ENCODE measurements at places on chromosomes 2 and 18.

DNA sequence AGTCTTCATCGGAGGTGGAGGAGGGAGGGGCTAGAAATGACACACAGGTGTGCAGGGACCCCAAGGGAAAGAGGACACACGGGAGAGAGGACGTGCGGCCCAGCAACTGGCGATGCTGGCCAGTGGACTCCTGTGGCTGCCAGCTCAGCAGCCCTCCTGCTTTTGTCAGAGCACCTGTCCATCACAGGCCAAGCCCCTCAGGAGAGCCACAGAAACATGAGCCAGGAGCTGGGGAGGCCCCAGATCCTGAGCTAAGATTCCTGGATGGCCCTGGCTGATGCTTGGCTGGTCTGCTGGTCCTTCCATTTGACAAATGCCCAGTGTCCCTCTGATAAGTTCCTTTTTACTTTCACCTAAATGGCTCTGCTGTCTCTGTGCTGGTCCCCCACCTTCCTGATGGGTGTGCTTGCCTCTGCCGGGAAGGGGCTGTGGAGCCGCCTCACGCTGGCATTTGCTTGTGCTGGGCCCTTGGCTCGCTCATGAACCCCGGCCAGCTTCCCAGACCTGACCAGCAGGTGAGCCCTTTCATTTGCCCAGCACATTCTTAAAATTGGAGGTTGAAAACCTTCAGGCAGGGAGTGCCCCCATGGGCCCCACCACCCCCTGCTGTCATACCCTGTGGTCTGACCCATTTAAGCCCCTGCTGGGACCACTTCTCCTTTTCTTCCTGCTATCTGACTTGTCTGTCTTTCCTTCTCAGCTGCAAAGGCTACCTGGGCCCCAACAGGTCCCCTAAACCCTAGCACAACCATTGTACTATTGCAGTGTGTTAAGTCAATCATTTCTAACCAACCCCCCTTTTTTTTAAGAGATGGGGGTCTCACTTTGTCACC, 37.3 kb downstream of the CYP27C1 start:
- no peak for DNase-seq

GRCh38 chr2:96900237-96900636, 30.4 kb upstream of the SEMA4C start:
- no peak for DNase-seq

DNA sequence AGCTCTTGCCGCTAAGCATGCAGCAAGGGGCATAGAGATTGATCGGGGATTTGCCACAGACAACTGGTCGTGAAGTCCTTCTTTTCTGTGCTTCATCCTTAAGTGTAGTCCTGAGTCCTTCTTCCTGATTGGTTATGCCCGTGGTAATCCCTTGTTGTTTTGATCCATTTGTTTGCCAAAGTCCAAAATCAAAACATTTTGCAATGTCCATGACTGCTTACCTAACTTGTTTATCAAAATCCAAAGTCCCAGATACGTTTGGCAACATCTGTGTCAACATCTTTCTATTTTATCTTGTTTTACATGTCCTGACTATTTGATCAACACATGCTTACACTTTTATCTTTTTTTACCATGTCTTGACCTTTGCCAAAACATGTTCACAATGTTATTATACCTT, 229.0 kb upstream of the ZNF804A start:
- DNase-seq = no peak

DNA sequence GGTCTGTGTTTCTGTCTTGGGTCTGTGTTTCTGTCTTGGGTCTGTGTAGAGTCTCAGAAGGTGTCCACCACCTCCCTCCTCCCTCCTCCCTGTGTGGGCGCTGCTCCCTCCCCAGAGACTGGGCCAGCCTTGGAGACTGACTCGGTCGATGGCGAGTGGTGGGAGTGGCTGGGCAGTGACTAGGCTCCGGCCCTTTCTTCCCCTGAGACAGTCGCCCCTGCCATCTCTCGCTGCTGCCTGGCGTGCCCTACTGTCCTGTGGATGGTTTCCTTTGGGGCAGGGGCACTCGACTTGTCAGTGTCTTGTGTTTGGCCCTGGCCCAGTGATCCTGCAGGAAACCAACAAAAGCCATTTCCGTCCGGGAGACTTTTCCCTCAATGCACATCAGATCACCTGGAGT, 215.8 kb downstream of the NDUFA10 start:
- no peak for DNase-seq

GRCh38 chr2:215403441-215404347, 32.2 kb downstream of the FN1 start:
- DNase-seq = peak; percentile 27

GRCh38 chr18:31398191-31398590, 21.6 kb downstream of the DSG4 start:
- DNase-seq = no peak

DNA sequence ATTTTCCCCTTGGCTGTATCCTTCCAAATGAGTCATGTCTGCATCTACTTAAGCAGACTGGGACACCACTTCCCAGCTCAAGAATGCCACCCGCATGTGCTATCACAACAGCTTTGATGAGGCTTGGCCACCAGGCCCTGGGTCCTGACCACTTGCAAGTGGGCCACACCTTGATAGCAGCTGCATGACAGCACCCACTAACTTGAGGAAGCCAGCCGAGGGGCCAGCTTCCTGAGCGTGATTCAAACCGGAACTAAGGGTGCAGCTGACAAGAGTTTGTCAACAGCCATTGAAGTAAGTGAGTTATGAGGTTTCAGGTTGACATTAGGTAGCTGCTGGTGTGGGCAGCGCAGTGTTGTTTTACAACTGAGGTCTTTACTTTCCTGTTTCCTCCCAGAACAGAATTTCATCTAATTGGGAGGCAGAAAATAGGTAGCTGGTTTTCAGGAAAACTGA, 54.4 kb downstream of the EPHA4 start:
- peak; percentile 51 for DNase-seq

GRCh38 chr2:20314562-20315501, 35.8 kb downstream of the PUM2 start:
- no peak for DNase-seq

- DNase-seq = no peak
These were observed 74.0 kb upstream of the BCL2L11 start for GRCh38 chr2:111046670-111047069.

GRCh38 chr2:9774266-9774665, 69.0 kb upstream of the TAF1B start:
- no peak for DNase-seq

- no peak for DNase-seq
These were observed 802.1 kb upstream of the FAM98A start for GRCh38 chr2:34401186-34401585.

DNA sequence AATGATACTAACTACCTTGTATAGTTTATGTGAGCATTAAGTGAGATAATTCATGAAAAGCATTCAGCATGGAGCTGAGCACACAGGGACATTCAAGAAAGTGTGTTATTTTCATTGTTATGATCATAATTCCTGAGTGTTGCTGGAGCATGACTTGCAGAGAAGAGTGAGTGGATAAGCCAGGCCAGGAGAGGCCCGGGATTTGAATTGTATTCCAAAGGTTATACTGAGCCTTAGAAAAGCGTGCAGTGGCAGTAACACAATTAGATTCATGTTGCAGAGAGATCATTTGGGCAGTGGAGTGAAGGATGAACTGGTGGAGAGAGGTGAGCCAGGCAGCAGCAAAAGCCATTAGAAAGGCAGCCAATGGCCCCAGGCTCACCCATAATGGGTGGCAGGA, 142.9 kb upstream of the SH3BP4 start:
- no peak for DNase-seq

DNA sequence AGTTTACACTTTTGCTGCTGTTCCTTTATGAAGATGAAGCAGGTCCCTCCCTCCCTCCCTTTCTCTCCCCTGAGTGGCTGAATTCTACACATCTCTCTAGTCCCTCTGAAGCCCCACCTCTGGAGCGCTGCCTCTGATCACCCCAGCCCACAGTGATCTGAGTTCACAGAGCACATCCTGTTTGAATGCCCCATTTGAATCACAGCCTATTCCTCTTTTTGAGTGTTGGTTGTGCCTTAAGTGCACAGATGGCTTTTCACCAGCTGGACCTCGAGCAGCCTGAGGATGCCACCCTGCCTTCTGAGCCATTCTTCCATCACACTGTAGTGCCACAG, 87.1 kb downstream of the ITGB1BP1 start:
- no peak for DNase-seq

DNA sequence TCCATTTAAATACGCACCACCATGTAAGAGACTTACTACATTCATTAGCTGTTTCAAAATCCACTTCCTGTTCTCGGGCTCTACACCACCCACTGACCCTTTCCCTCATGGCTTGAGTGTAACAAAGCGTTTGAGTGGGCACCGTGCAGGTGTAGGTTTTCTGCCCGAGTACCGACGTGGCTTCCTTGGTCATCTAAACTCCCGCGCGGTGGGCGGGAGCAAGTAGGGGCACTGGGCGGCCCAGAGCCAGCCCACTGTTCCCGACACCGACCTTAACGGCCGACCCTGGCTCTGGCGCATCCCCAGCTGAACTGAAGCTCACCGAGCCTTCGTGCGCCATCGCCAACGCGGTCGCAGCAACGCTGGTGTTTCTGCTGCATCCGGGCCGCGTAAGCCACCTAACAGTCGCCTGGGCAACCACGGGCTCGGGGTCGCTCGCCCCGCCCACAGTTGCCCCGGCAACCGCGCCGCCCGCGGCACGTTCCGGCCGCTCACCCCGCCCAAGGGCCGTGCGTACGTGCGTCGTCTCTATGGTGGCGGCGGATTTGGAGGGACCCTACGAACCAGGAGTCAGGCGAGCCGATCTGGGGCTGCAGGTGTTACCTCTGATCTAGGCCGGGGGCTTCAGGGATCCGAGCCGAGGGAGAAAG, at the start of the genes C2orf81 and WDR54:
C2orf81 (minus strand) TSS at position 399 of the 650 bp plus-strand sequence; CDS start at position 340, 59 bp downstream.
WDR54 (plus strand) TSS at position 510 of the 650 bp plus-strand sequence. CDS start 424 bp downstream, outside the sequence.
- DNase-seq = peak; percentile 72

DNA sequence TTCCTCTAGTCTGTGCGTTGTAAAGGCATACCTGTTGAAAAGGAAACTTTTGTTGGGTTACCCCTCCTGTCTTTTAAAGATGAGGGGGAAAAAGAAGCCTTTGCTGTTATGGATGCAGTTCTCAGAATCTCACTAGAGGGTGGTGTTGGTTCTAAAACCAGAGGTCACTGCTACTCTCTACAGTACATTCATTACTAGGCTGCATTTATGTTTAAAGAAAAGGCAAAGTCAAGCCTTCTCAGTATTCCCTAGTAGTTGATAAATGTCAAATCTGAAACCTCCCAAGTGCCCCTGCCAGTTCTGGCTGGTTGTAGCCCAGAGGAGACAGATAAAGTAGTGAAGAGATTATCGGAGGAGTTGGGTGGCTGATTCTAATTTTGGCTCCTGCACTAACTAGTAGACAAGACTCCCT, 1.4 kb upstream of the PLCL1 start:
- DNase-seq = peak; percentile 47

DNA sequence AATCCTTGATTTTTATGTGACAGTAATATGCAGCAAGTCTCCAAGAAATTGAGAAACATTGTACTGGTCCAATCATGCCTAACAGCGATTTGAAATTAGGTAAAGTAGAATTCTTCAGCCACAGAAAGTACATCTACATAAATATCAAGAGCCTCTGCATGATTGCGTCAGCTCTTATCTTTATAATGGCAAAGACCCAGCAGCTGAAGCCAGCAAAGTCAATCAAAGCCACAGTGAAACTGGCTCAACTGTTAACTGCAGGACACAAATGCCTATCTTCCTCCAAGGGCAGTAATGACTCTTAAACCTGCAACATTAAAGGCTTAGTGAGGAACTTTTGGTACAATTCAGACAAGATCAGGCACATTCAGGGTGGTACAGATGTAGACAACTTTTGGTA, 102.5 kb downstream of the BARD1 start:
- DNase-seq = no peak

GRCh38 chr2:64259312-64259711, 115.1 kb upstream of the PELI1 start:
- no peak for DNase-seq

GRCh38 chr2:164933671-164934189, 21.6 kb downstream of the SLC38A11 start:
- DNase-seq = no peak

Data from skin of body (tissue), 3 donors.